ENCODE measurements at places on chromosomes 4 and X.

DNA sequence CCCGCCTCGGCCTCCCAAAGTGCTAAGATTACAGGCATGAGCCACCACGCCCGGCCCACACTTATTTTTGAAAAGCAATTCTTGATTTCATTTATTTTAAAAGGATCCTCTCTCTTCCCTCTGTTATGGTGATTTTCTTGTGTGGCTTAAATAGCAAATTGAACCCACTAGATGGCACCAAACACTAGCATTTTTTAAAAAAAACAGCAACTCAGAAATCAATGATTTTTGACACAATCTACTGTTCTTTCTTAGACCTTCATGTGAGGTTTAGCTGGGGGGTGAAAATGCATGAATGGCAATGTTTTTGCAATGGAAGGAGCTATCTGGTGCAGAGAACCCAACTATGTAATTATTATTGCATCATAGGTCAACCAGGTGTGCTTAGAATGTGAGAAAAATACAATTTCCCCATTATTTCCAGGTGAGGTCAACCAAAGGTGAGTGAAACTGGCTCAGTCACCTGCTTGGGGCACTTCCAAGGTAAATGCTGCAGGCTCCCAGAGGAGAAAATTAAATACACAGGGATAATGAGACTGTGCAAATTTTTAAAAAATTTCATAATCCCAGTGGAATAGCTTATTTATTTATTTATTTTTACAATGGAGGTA, 226.7 kb upstream of the PRKX start:
- DNase-seq: no peak

- no peak for DNase-seq
These were observed 31.3 kb downstream of the EMCN start for GRCh38 chr4:100486496-100486895.

GRCh38 chrX:139204571-139204897, 326.0 kb upstream of the F9 start:
- no peak for DNase-seq

- DNase-seq: peak; percentile 8
These were observed 554 bp downstream of the CDKL5 start for GRCh38 chrX:18426004-18426320.

DNA sequence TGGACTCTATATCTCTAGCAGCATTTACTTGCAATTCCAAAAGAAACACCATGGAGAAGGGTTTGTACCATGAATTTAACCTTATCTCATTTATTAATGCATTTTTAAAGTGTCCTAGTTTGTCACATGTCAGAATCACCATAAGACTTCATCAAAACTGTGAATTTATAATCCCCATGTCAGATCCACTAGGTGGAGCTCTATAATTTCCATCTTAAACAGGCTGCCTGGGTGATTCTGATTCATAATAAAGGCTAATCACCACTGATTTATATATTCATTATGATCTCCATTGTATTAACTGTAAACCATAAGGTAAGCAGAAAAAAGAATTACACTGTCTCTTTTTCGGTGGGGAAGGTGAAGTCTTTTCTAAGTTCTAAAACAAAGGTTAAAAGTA, 4.0 kb downstream of the TCEAL2 start:
- DNase-seq: no peak
